ENCODE measurements at places on chromosomes 6 and 20.

DNA sequence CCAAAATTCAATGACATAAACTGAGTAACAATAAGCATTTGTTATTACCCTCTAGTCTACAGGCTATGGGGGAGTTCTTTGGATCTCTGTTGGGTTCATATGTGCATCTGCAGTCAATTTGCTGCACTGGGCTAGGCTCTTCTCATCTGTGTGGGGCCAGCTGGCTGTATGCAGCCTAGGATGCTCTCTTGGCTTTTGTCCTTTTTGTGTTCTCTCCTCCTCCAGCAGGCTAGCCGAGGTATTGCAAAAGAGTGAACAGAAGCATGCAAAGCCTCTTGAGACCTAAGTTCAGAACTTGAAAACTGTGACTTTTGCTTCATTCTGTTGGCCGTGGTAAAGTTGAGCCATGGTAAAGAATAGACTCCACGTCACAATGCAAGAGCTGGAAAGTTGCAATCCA lies 62.8 kb upstream of the FOXO3 start:
- DNase-seq, result peak; percentile 41

DNA sequence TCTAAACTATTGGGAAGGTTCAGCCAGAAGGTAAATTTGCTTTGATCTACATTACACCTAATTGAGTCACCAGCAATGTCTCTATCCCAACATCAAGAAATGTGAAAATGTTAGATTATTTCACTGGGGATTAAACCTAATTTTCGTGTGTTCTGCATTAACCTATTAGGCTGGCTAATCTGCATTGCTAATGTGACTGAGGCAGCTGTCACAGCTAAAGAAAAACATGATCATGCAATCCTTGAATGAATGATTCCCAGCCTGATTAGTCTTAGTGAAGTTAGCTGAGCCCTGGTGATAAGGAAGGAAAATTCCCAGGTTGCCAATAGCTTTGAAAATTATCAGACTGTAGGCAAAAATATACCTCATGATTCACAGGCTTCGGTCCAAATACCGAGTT lies 135.3 kb downstream of the LINC00237 start:
- no peak for DNase-seq

GRCh38 chr20:23150304-23151007 lies 64.3 kb upstream of the CD93 start:
- DNase-seq, result no peak

DNA sequence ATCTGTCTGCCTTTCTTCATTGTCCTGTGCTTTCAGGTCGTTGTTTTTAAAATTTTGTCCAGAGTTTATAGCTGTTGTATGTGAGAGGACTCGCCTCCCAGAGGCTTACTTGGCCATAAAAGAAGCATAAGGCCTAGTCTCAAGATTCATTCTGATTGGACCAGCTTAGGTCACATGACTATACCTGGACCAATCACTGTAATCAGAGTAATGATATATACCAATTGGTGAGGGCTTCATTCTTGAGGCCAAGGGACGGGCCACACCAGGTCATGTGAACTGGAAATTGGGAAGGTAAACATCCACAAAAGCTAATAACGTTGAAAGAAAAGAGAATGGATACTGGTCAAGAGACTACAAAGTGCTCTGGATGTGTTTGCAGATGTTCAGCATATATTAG lies 141.4 kb upstream of the SULF2 start:
- DNase-seq, result no peak

DNA sequence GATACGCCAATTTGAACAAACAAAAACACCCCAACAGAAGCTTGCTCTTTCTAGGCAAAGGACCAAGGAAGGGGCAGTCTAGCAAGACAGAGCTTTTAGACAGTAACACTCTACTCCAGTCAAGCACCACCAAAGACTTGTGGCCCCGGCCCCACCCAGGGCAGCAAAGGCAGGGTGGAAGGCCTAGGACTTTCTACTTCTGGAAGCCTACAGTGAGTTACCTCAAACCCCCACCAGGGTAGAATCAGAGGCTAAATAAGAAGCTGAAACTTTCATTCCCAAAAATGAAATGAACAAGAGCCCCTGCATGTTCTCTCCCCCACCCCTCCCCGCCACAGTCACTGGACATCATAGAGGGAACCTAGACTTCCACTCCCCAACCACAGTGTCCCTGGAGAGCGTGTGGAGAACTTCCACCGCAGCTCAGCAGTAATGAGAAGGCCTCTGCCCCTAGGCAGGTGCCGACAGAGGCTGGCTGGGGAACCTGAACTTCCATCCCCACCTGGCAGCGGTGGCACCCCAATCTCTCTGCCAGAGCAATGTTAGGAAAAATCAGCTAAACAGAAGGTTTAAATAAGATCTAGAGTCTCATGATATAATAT lies 40.0 kb downstream of the KATNA1 start:
- DNase-seq, result no peak

DNA sequence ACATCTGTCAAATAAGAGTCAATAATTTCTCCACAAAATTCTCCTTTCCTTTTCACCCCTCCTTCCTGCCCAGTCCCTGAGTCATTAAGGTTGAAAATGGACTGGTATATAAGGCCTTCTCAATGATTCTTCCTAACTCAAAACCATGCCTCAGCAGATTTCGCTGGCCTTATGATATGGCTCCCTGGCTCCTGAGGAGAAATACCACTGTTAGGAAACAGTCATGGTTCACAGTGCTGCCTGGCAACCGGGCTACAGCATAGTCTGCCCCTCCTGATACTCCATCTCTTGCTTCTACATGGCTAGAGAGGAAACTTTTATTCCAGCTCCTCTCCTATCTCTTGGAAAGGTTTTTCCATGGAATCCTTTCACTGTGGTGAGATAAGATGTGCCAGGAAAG lies 4.7 kb downstream of the UBE2J1 start:
- DNase-seq, result no peak

DNA sequence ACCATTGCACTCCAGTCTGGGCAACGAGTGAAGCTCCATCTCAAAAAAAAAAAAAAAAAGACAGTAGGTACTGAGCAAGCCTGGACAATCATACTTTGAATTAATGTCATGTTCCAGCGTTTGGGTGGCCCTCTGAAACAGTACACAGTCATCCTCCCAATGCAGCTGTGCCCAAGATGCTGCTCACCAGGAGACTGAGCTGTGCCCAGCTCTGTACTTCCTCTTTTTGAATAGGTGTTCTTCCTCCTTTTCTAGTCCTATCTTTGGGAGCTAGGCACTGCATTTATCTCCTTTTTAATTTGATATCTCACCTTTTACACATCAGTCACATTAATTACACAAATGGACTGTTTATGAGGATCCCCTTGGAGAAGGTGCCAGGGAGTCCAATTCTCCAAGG lies 101.5 kb downstream of the RPP40 start:
- no peak for DNase-seq

DNA sequence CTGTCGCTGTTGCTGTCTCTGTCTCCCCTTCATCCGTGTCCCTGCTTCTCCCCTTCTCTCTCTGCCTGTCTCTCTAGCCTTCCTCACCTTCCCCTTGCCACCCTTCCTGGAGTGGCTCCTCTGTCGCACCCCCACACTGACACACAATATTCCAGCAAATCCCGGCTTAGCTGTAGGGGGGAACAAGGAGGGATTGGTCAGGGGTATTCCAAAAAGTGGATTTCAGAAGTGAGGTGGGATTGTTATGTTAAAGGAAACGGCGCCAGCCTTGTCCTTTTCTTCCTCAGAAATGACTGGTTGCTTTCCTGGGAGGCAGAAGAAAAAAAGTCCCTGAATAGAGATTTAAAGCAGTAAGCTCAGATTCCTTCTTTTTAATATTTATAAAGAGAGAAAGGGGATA lies 76.3 kb upstream of the SIRPA start:
- no peak for DNase-seq

- DNase-seq, result no peak
These were observed 311.4 kb downstream of the CLIC5 start for GRCh38 chr6:45704056-45704800.

DNA sequence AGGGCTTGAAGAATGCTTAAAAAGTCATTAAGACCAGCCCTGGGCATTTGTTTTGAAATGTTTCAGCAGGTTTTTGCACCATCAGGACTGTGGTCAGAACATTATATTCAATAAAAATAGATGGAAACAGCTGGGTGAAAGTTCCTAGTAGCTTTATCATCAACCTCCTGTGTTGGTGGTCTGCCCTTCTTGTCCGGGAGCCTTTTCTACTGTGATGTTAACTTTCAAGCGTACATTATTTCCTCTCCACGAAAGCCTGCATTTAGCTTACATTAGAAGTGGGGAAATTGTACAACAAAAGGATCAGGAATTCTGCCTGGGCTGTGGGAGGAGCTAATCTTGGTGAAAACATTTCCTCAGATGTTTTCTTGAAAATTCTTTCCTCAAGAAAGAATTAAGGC lies 71.1 kb downstream of the LAMA4 start:
- DNase-seq, result no peak

DNA sequence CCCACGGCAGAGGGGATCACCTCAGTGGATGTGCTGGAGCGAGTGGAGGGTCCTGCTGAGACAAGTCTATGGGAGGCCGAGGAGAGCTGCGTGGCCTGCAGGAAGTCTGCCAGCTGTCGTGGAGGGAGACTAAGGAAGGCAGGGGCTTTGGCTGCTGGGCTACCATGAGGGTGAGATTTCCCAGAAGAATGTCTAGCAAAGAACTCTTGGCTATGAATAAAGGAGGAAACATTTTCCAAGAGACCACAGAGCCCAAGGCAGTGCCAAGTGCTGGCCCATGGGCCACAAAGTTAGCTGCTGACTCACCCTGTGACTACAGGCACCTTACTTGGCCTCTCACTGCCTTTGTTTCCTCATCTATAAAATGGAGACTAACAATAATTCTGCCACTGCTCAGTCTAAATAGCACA lies 73.4 kb downstream of the PRDM1 start:
- no peak for DNase-seq

GRCh38 chr6:19860235-19860877 lies 23.2 kb downstream of the ID4 start:
- no peak for DNase-seq

Data from testis (tissue), 5 donors.